ENCODE measurements at places on chromosomes 3 and 15.

- H3K4me3 ChIP-seq = peak overlapping the region; percentile 22
- H3K4me1 ChIP-seq = no peaks in the 10 kb centered on the region
- no peaks in the 10 kb centered on the region for H3K27me3 ChIP-seq
- peak; percentile 76 for ATAC-seq
- H3K36me3 ChIP-seq = no peaks in the 10 kb centered on the region
- H3K27ac ChIP-seq = peak overlapping the region; percentile 35
These were observed 36.0 kb downstream of the TM2D3 start for GRCh38 chr15:101615986-101616848.

- no peaks in the 10 kb centered on the region for H3K27me3 ChIP-seq
- H3K4me1 ChIP-seq = peaks cover 20% of the 10 kb centered on the region
- H3K27ac ChIP-seq = peak overlapping the region; percentile 89
- ATAC-seq = no peak
- H3K4me3 ChIP-seq = no peak overlapping the region
- H3K36me3 ChIP-seq = no peaks in the 10 kb centered on the region
These were observed 142.3 kb upstream of the TPM1 start for GRCh38 chr15:62900071-62900802.

DNA sequence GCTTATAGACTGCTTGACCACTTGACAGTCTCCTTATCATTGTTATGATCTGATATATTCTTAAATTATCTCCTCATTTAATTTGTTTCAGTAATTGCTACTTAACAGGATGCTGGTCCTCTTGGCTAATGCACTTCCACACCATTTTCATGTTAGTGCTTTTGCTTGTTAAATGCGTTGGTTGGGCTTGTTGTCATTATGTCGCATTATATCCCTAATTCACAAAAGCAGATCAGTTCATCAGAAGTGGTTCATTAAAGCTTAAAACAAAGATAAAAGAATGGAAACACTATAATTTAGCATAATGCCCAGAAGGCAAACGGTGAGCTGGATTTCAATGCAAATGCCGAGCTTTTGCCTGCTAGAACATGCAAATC lies 17.1 kb upstream of the EHHADH start:
- H3K4me1 ChIP-seq = no peaks in the 10 kb centered on the region
- ATAC-seq = no peak
- no peaks in the 10 kb centered on the region for H3K36me3 ChIP-seq
- peaks cover 74% of the 10 kb centered on the region for H3K27me3 ChIP-seq
- H3K4me3 ChIP-seq = no peak overlapping the region

DNA sequence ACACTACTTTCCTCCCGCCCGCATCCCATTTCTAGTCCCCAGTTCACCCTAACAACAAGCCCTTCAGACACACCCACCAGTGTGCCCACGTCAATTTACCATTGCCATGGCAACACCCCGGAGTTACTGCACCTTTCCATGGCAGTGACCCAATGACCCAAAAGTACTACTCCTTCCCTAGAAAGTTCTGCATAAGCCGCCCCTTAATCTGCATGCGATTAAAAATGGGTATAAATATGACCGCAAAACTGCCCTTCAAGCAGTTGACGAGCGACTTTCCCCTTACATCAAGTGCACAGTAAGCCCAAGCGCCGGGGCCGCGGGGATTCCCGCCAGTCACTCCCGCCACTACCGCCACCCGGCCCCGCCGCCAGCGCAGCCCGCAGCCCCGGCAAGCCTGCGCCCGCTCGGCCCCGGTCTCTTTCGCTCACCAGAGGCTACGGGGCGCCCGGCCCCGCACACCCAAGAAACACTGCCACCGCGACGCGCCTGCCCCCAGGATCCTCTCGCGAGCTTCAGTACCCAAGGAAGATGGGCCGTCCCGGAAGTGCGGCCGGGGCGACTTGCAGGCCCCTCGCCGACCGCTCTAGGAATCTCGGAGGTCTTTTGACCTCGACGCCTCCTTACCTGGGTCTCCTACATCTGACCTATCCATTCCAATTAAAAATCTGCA lies 27.2 kb upstream of the ZNF502 start:
- H3K4me1 ChIP-seq = no peaks in the 10 kb centered on the region
- H3K36me3 ChIP-seq = peaks cover 26% of the 10 kb centered on the region
- no peak overlapping the region for H3K27ac ChIP-seq

- H3K4me1 ChIP-seq = peaks cover 59% of the 10 kb centered on the region
- H3K36me3 ChIP-seq = no peaks in the 10 kb centered on the region
- no peak overlapping the region for H3K4me3 ChIP-seq
- ATAC-seq = no peak
- H3K27me3 ChIP-seq = no peaks in the 10 kb centered on the region
- H3K27ac ChIP-seq = no peak overlapping the region
These were observed 5.0 kb downstream of the PEAK1 start for GRCh38 chr15:77414789-77415442.

DNA sequence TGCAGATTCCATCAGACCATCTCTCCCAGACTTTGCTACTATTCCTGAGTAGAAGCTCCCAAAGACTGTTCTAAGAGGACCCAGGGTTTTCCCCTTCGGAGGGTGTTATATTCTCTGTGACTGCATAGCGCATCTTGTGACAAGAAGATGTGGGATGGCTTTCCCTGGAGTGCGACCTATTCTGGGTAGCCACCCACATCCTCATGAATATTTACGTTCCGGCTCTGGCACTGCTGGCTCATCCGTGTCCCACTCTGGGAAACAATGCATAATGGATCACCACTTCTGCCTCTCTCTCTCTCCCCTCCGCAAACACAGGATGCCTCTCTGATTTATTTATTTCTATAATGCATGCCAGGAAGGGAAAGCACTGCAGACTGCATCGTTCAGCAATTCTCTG lies 166.1 kb downstream of the PYDC2 start:
- H3K4me1 ChIP-seq = no peaks in the 10 kb centered on the region
- no peak overlapping the region for H3K4me3 ChIP-seq
- no peak overlapping the region for H3K27ac ChIP-seq
- no peak for ATAC-seq
- peaks cover 5% of the 10 kb centered on the region for H3K27me3 ChIP-seq
- no peaks in the 10 kb centered on the region for H3K36me3 ChIP-seq

DNA sequence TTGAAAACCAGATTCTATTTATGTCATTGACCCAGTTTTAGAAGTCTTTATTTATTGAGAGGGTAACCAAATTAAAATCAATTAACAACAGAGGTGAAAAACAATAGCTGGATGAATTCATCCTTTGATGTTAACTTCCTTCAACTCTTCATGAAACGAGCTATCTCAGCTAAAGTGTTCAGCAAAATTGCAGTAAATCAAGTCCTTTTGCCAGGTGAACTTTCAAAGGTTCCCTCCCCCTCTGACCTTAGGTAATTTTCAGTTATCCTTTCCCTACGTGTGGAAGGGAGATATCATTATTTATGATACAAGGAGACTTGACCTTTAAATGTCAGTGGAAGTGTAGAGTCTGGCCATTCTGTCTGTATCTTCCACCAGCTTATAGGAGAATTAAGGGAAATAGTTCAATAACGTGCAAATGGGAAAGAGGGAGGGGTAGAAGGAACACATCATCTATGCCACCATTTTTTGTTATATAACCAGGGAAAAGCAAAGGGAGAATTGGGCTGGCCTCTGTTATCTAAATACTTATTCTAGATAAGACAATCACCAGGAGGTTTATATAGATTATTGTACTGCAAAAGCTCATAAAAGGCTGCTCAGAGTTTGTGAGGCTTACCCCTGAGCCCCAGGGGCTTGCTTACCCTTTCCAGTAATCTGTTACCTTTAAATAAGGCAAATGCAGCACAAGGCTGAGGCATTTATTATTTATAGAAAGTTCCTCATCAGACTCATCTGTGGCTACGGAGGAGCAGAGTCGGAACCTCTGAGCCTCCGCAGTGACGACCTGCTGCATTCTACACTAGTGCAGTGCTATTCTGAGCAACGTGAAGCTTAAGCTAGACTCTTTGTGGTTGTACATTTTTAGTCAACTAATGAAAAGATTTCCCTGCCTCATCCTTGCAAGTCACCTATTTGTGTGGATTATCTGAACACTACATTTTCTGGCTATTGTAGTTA lies 97.7 kb upstream of the ZBED2 start:
- no peaks in the 10 kb centered on the region for H3K4me1 ChIP-seq
- no peak overlapping the region for H3K4me3 ChIP-seq
- no peaks in the 10 kb centered on the region for H3K27me3 ChIP-seq
- no peak overlapping the region for H3K27ac ChIP-seq
- ATAC-seq = no peak
- H3K36me3 ChIP-seq = no peaks in the 10 kb centered on the region

DNA sequence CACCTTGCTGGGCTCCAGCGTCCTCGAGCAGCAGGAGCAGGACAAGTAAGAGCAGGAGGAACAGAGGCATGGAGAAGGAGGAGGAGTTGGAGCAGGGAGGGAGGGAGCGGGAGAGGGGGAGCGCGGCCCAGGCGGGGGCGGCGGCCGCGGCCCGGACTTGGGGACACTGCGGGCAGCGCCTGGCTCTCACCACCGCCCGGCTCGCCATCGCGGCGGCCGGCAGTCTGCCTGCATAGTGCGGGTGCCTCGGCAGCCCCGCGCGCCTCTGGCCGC lies 440 bp downstream of the DCBLD2 start:
- H3K4me1 ChIP-seq = no peaks in the 10 kb centered on the region
- no peaks in the 10 kb centered on the region for H3K36me3 ChIP-seq
- peak; percentile 67 for ATAC-seq
- no peaks in the 10 kb centered on the region for H3K27me3 ChIP-seq

GRCh38 chr3:88618021-88618645 lies 468.4 kb downstream of the C3orf38 start:
- H3K27ac ChIP-seq = no peak overlapping the region
- H3K4me1 ChIP-seq = no peaks in the 10 kb centered on the region
- no peak for ATAC-seq

DNA sequence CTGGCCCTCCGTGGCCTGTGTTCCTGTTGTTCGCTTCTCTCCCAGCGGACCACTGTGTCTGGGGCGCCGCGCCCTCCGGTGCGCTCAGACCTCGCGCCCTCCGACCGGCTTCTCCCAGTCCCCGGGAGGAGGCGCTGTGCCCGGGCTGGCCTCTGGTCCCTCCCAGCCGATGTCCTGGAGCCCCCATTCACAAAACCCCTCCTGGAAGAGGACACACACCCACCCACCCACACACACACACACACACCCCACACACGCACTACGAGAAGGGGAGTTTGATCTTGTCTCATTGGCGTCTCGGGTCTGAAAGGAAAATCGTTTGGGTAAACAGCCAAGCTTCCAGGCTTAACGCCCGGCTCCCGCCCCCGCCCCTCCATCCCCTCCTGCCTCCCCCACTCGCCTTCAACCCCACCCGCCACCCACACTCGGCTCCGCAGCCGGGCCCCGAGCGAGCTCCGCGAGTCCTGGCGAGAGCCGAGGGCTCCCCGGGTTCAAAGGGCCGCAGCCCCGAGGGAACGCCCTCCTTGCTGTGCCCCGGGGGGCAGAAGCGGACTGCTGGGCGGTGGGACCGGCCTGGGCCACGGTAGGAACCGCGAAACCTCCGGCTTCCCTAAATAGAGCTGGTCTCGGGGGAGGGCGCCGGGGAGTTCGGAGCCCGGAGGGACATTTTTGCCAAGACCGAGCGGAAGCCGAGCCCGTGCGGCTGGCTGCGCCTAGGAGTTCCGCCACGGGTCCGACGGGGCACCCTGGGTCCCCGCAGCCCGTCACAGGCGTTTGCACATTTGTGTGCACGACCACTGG lies 23.6 kb downstream of the NR2F2 start:
- no peaks in the 10 kb centered on the region for H3K4me1 ChIP-seq
- H3K27ac ChIP-seq = peak overlapping the region; percentile 98
- peak; percentile 57 for ATAC-seq

- no peaks in the 10 kb centered on the region for H3K36me3 ChIP-seq
- peak overlapping the region; percentile 44 for H3K27ac ChIP-seq
- no peak for ATAC-seq
- no peaks in the 10 kb centered on the region for H3K27me3 ChIP-seq
- H3K4me3 ChIP-seq = no peak overlapping the region
These were observed 35.1 kb upstream of the CSPG5 start for GRCh38 chr3:47613722-47614121.

DNA sequence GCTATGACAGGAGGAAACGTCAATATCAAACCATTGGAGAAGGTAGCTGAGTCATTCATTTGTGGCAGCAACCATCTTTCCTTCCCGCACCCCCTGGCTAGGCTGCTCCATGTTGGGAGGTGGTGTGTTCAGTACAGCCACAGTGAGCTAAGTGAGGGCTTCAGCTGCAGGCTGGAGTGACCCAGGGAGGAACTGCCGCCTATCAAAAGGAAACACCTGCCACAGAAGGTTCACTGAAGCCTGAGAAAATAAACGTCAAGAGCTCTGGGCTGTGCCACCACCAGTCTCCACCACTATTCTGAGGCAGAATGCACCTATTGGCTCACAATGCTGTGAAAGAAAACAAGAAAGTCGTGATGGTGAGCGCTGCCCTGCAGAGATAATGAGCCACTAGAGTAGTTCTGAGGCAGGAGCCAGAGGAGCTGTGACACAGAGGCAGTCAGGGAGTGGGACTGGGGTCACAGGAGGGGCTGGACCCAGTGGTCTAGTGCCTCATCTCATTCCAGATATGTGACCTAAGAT lies 34.8 kb upstream of the CD47 start:
- H3K27ac ChIP-seq = no peak overlapping the region
- peak; percentile 56 for ATAC-seq
- no peak overlapping the region for H3K4me3 ChIP-seq
- H3K4me1 ChIP-seq = no peaks in the 10 kb centered on the region

- no peak overlapping the region for H3K4me3 ChIP-seq
- H3K27me3 ChIP-seq = no peaks in the 10 kb centered on the region
- H3K27ac ChIP-seq = peak overlapping the region; percentile 5
- no peaks in the 10 kb centered on the region for H3K36me3 ChIP-seq
- ATAC-seq = peak; percentile 19
- peaks cover 31% of the 10 kb centered on the region for H3K4me1 ChIP-seq
These were observed 96.4 kb downstream of the FNDC3B start for GRCh38 chr3:172135820-172136219.

- ATAC-seq = no peak
- H3K27me3 ChIP-seq = no peaks in the 10 kb centered on the region
- no peak overlapping the region for H3K27ac ChIP-seq
- H3K4me3 ChIP-seq = no peak overlapping the region
- no peaks in the 10 kb centered on the region for H3K36me3 ChIP-seq
These were observed 42.8 kb upstream of the ARHGEF3 start for GRCh38 chr3:56844536-56844935.

- peaks cover 9% of the 10 kb centered on the region for H3K27me3 ChIP-seq
- peak overlapping the region; percentile 19 for H3K27ac ChIP-seq
- no peaks in the 10 kb centered on the region for H3K36me3 ChIP-seq
- no peaks in the 10 kb centered on the region for H3K4me1 ChIP-seq
- no peak for ATAC-seq
These were observed 73.2 kb downstream of the CORO2B start for GRCh38 chr15:68651916-68652525.

DNA sequence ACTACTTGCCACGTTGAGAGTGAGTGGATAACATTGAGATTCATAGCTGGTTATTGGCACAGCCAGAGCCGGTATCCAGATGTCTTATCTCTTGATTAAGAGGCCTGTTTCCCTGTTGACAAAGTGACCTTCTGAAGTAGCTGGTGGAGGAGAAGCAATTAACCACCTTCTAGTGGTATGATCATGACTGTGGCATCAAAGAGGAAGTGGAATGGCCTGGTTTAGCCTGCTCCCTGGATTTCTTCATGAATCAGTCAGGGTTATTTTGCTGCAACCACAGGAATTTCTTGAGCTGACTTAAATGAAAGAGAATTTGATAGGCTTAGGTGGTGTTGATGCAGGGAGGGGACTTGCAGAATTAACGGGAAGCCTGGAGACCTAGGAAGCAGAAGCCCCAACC lies 398.3 kb downstream of the MFSD1 start:
- no peak overlapping the region for H3K4me3 ChIP-seq
- H3K4me1 ChIP-seq = no peaks in the 10 kb centered on the region
- no peaks in the 10 kb centered on the region for H3K36me3 ChIP-seq
- ATAC-seq = no peak
- H3K27me3 ChIP-seq = no peaks in the 10 kb centered on the region
- H3K27ac ChIP-seq = no peak overlapping the region
